Hepatocyte (in vitro differentiated cells): ENCODE measurements at places on chromosomes 7 and 10. TPM values are rescaled to one million over a fixed set of nuclear protein-coding genes. Genes with fewer than 3 reads are reported as not detected.

C10orf67 gene
- 0.10 TPM in 1 of 2 replicates, not detected in the other for total RNA-seq

SYCE1 gene
- total RNA-seq, result not detected in 2 replicates

MYH16 gene
- total RNA-seq, result 0.13 TPM in 1 of 2 replicates, not detected in the other

PRTFDC1 gene
- total RNA-seq, result 14.7 and 14.8 TPM in 2 replicates

GIMAP7 gene
- 0.12 and 0.33 TPM in 2 replicates for total RNA-seq

FAM25C gene
- total RNA-seq, result not detected in 2 replicates

PLPP4 gene
- total RNA-seq, result 1.5 and 3.4 TPM in 2 replicates

OR2A1 gene
- 0.32 TPM in 1 of 2 replicates, not detected in the other for total RNA-seq

DNA sequence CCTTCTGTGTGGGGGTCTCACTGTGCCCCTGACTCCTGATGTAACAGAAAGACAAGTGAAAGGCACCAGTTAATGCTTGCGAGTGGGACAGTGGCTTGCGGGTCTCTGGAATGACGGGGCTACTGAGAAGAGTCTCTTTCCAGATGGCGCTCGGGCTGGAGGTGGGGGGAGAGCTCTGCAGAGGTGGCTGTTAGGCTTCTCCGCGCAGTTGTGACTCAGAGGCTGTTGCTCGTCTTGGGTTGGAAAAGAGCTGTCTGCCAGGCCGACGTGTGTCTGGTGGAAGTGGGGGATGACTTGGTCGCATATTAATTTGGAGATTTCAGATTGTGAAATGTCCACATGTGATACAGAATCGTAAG is 27.9 kb upstream of the SH2B2 start:
- H3K4me1 ChIP-seq, result no peaks in the 10 kb centered on the region
- H3K27ac ChIP-seq, result no peak overlapping the region

GRCh38 chr7:155358948-155359712 is 61.5 kb downstream of the INSIG1 start:
- no peak for DNase-seq
- H3K4me3 ChIP-seq, result no peak overlapping the region
- no peaks in the 10 kb centered on the region for H3K36me3 ChIP-seq
- no peak overlapping the region for H3K27ac ChIP-seq
- H3K27me3 ChIP-seq, result peaks cover 50% of the 10 kb centered on the region

GRCh38 chr7:7720750-7721621 is 2.6 kb upstream of the RPA3 start:
- no peaks in the 10 kb centered on the region for H3K27me3 ChIP-seq
- H3K36me3 ChIP-seq, result no peaks in the 10 kb centered on the region
- H3K4me3 ChIP-seq, result no peak overlapping the region
- no peak for DNase-seq
- H3K4me1 ChIP-seq, result no peaks in the 10 kb centered on the region

- H3K27me3 ChIP-seq, result no peaks in the 10 kb centered on the region
- H3K36me3 ChIP-seq, result no peaks in the 10 kb centered on the region
- no peak overlapping the region for H3K4me3 ChIP-seq
These were observed 411.5 kb downstream of the TYW1 start for GRCh38 chr7:67408109-67408508.

DNA sequence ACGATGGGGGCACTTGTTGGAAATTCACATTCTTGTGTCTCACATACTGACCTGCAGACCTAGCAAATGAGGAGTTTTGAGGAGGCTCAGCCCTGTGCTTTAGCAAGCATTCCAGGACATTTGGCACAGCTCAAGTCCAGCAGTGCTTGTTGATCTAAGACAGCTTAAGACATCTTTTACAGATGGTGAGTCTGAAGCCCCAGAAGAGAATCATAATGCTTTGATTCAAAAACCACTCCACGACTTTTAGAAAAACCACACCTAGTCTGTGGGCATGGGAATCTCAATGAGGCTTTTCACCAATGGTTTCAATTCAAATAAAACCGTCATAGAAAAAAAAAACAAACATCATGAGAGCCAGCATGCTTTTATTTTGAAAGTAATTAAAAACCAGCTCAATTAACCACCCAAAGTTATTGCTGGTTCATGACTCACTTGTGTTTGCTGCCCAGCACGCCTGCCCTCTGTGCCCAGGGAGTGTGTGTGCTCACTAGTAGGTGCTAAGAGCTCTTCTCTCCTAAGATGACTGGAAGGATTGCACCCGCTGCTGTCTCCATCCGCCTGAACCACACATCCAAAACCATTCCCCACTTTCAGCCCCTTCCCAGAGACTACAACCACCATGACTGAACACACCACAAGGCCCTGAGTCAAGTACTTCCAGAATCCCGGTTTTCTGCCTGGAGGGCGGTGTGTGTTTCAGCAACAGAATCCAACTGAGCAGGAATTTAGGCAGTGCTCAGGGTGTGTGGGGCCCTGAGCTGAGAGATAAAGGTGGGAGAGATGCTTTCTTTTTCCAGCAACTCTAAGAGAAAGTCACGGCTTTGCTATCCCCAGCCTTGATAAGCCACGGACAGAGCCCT is 130.2 kb upstream of the ADAM12 start:
- no peak for DNase-seq
- H3K4me3 ChIP-seq, result no peak overlapping the region
- no peak overlapping the region for H3K27ac ChIP-seq
- no peaks in the 10 kb centered on the region for H3K27me3 ChIP-seq
- H3K4me1 ChIP-seq, result no peaks in the 10 kb centered on the region

DNA sequence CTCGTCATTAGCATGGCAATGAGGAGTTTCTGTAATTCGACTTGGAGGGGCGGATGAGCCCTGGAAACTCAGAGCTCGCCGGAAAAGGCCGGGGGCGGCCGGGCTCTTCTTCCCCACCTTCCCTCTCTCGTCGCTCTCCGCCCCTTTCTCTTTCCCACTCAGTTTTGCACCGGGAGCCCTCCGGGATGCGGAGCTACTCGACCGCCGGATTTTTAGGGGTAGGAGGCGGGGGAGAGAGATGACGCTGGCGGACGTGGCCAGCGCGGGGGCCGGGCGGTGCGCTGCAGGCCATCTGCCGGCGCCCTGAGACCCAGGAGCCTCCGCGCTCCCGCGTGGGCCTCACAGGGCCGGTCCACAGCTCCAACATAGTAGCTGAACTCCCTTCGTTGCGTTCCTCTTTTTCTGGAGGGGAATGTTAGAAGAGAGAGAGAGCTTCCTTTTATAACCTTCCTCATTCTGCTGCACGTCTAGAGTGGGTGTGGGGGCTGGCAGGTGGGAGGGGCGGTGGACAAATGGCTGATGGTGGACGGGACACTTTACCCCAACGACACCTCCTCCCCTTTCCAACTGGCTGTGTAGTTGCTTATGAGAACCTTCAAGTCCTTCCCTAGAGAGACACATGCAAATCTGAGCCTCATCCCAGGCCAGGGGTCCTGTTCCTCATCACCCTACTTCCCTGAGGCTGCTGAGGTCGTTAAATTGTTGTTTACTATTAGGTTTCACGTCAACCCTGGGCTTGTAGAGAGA is 1.1 kb upstream of the HOXA1 start:
- peak overlapping the region; percentile 95 for H3K4me3 ChIP-seq
- peak overlapping the region; percentile 72 for H3K27ac ChIP-seq
- no peak for DNase-seq
- peaks cover 98% of the 10 kb centered on the region for H3K27me3 ChIP-seq

DNA sequence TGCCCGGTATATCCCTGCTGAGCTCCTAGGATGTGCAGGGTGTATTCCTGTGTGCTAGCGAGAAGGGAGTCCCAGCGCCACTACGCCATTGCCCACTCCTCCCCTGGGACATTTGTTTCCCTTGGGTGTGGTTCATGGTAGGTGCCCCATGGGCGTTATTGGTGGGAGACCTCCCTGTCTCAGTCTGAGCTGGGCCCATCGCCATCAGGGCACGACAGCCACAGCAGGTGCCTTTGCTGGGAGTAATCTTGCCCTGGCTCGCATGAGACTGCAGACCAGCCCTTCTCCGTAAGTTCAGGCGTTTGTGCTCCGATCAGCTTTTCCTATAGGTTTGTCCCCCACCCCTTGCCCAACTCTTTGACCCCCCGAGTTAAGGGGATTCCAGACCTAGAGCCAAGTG is 137.3 kb upstream of the SH2B2 start:
- no peaks in the 10 kb centered on the region for H3K27me3 ChIP-seq
- DNase-seq, result no peak
- no peak overlapping the region for H3K27ac ChIP-seq
- H3K4me3 ChIP-seq, result no peak overlapping the region

DNA sequence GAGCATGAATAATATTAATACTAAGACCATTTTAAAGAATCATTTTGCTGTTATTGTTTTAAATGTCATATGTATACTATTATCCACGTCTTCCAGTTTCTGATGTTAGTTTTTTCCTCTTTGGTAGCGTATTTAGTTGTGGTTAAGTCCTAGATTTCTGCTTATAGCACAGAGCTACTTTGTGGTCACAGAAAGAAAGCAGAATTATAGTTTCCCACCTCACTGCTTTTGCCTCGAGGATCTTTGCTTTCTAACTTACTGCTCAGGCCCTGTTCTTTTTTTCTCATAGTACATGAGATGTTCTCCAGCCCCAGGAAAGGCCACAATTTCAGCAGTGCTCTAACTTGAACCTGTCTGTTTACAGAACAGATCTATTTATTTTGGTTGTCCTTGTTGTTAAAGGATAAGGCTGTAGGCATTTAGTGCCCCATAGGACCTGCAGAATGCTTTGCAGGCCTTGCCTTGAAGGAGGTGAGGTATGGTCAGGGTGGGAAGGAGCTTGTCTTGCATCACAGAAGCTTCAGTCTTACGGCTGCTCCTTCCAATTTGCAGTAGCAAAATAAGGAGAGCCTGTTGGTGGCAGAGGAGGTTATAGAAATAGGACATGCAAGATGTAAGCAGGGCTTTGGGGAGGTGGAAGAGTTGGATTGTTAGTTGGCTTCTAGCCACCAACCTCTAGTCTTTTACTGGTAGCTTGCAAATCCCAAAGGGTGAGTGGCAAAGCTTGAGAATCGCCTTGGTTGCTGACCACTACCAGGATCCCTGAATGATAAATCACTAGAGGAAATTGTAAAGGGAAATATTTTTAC is 129.1 kb downstream of the LRRC4 start:
- H3K27me3 ChIP-seq, result no peaks in the 10 kb centered on the region
- no peak for DNase-seq
- H3K4me1 ChIP-seq, result peaks cover 73% of the 10 kb centered on the region
- H3K4me3 ChIP-seq, result no peak overlapping the region

GRCh38 chr10:88531392-88532052 is 51.6 kb downstream of the RNLS start:
- no peaks in the 10 kb centered on the region for H3K27me3 ChIP-seq
- H3K4me1 ChIP-seq, result no peaks in the 10 kb centered on the region
- H3K27ac ChIP-seq, result no peak overlapping the region
- no peak for DNase-seq

GRCh38 chr7:155489158-155489840 is 31.4 kb downstream of the EN2 start:
- H3K4me3 ChIP-seq, result no peak overlapping the region
- no peak overlapping the region for H3K27ac ChIP-seq
- peaks cover 60% of the 10 kb centered on the region for H3K27me3 ChIP-seq
- peaks cover 6% of the 10 kb centered on the region for H3K4me1 ChIP-seq
- H3K36me3 ChIP-seq, result no peaks in the 10 kb centered on the region

GRCh38 chr7:155724327-155725005 is 80.0 kb downstream of the RBM33 start:
- H3K36me3 ChIP-seq, result no peaks in the 10 kb centered on the region
- H3K27ac ChIP-seq, result no peak overlapping the region

DNA sequence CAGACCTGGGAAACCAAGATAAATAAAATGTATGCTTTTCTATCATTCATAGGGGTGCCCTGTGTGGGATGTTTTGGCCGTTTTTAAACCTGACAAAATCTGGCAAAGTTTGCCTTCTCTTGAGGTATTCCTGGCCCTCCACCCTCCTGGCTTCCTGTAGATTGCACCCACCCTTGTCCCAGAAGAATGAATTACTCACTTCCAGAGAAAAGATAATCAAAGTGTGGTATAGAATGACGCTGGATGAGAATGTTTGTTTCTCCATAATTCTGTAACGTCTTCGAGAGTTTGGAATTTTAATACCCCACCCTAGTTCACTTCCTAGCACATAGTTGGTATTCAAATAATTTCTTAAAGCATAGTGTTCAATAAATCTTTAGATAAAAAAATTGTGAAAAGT is 519.7 kb upstream of the PFKP start:
- H3K4me1 ChIP-seq, result no peaks in the 10 kb centered on the region
- H3K27me3 ChIP-seq, result no peaks in the 10 kb centered on the region
- DNase-seq, result no peak
- no peaks in the 10 kb centered on the region for H3K36me3 ChIP-seq
- no peak overlapping the region for H3K4me3 ChIP-seq
- H3K27ac ChIP-seq, result no peak overlapping the region

DNA sequence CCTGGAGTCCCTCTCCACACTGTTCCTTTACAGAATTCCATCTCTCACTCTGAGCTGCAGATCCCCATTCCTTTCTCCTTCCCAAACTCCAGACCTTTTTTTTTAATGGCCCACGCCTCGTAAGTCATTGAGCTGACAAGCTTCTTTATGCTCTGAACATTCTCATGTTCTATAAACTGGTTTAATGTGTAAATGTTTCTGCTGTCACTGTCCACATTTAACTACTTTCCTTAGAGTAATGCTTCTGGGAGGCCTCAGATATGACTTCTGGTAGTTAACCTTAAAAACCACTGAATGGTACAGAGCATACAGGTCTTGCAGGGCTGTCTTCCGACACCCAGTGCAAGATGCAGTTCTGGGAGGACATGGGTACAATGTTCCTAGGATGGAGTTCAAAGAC is 71.1 kb upstream of the CAMK2B start:
- no peak overlapping the region for H3K4me3 ChIP-seq
- no peak overlapping the region for H3K27ac ChIP-seq
- H3K4me1 ChIP-seq, result no peaks in the 10 kb centered on the region
- no peaks in the 10 kb centered on the region for H3K27me3 ChIP-seq

DNA sequence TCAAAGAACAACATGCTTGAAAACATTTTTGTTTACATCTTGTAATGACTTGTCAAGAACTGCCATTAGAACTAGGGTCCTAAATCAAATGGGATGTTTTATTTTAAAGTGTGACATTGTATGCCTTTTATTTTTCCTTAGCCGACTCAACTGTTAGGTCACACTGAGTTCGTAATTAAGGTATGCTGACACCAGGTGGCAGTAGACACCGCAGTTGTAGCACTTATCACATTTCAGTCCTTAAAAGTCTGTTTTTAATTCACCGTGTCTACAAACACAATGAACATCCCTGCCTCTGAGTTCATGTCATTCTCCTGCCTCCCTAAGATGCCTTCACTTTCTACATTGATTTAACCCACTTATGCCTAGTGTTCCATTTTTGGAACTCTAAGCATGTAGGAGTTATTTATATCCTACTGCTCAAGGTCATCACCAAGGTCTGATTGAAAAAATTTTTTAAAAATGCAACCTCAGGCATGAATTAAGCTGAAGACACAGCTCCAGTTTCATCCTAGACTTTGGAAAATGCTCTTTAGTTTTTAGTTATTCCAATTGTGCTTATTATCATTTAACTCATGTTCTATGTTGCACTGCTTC is 186.1 kb downstream of the BMPER start:
- H3K4me3 ChIP-seq, result no peak overlapping the region
- H3K36me3 ChIP-seq, result no peaks in the 10 kb centered on the region
- peak; percentile 49 for DNase-seq
